ENCODE measurements at places on chromosomes 5 and 9. TPM values are rescaled to one million over a fixed set of nuclear protein-coding genes. Genes with fewer than 3 reads are reported as not detected.

DNA sequence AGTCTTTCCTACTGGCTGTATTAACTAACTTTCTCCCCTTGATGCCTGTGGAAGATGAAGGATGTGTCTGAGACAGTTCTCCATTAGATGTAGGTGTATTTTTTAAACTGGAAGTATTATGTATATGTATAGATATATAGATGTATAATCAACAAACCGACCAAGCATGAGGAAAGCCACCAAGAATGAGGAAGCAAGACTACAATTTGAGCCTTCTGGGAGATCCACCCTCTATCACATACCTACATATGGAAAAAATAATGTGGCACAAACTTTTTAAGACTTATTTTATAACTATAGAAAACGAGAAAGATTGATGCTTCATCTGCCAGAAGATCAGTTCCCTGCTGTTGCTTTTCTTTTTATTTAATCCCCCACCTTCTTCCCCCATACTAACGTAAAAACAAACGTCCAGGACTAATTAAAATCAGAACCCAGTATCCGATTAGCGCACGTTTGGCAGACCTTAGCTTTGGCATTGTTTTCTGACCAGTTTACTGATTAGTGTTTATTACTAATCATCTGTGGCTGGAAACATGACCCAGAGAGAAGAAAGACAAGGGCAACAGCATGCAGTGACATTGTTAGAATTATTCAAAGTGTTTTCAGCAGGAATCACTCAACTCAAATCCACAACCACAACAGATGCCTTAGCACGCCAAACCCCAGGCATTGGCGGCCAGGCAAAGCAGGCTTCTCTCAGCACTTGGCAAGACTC is 490.2 kb downstream of the EBF1 start:
- H3K27ac ChIP-seq = no peak overlapping the region
- H3K27me3 ChIP-seq = no peaks in the 10 kb centered on the region
- DNase-seq = no peak
- no peaks in the 10 kb centered on the region for H3K4me1 ChIP-seq
- H3K4me3 ChIP-seq = no peak overlapping the region

GRCh38 chr5:167918184-167918812 is 373.1 kb upstream of the WWC1 start:
- H3K4me1 ChIP-seq = no peaks in the 10 kb centered on the region
- DNase-seq = no peak
- no peak overlapping the region for H3K4me3 ChIP-seq
- no peaks in the 10 kb centered on the region for H3K36me3 ChIP-seq
- no peaks in the 10 kb centered on the region for H3K27me3 ChIP-seq

- H3K4me1 ChIP-seq = no peaks in the 10 kb centered on the region
- no peaks in the 10 kb centered on the region for H3K36me3 ChIP-seq
- H3K27ac ChIP-seq = no peak overlapping the region
- no peak overlapping the region for H3K4me3 ChIP-seq
- DNase-seq = no peak
Observed at GRCh38 chr9:76162086-76162730, 232.0 kb downstream of the RFK start.

DNA sequence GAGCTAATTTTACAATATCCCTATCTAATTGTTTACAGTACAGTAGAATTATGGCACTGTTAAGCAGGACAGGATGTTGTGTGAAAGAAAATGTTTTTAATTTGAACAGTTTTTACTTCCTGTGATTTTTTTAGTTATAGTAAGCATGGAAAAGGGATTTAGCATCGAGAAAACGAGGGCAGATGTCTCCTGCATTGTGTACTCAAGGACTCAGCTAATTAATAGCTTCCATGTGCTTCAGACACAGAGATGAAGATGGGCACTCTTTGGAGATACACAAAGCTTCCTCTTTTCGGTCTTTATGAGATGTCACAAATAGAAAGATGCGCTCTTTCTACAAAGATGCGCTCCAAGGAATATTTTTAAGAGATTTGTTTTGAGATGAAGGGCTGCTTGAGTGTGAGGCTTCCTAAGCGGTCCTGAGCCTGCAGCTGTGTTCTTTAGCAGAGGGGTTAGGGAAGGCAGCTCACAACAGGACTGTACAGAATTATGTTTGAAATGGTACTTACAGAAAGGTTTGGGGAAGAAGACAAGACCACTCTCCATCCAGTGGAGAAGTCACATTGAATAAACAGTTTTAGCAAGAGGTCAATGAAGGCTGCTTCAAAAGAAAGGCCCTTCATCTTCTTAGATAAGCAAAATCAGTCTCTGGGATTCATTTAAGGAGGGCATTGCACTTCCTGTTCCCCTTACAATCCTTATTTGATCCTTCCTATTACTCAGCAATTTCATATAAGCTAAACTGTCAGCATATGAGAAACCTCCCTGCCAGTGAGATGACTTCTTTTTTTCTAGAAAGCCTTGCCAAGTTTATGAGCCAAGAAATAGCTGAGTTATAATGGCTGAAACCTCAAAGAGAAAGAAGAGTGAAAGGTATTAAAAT is 311.5 kb downstream of the EFNA5 start:
- H3K27me3 ChIP-seq = no peaks in the 10 kb centered on the region
- no peak for DNase-seq
- no peak overlapping the region for H3K27ac ChIP-seq
- no peaks in the 10 kb centered on the region for H3K4me1 ChIP-seq

GRCh38 chr9:137774775-137775386 is 102.7 kb upstream of the CACNA1B start:
- no peaks in the 10 kb centered on the region for H3K27me3 ChIP-seq
- H3K4me3 ChIP-seq = no peak overlapping the region
- H3K36me3 ChIP-seq = peaks cover 50% of the 10 kb centered on the region
- no peaks in the 10 kb centered on the region for H3K4me1 ChIP-seq
- DNase-seq = no peak
- H3K27ac ChIP-seq = no peak overlapping the region

The WDR38 gene
- polyA plus RNA-seq = not detected

GRCh38 chr5:165920655-165921054 is 2370.8 kb upstream of the WWC1 start:
- H3K36me3 ChIP-seq = no peaks in the 10 kb centered on the region
- no peak for DNase-seq
- no peaks in the 10 kb centered on the region for H3K27me3 ChIP-seq
- H3K4me1 ChIP-seq = no peaks in the 10 kb centered on the region
- no peak overlapping the region for H3K4me3 ChIP-seq

GRCh38 chr5:125595095-125595494 is 828.1 kb upstream of the GRAMD2B start:
- H3K27me3 ChIP-seq = no peaks in the 10 kb centered on the region
- H3K4me3 ChIP-seq = no peak overlapping the region
- no peaks in the 10 kb centered on the region for H3K36me3 ChIP-seq

GRCh38 chr5:55551904-55552303 is 17.1 kb upstream of the PLPP1 start:
- H3K4me1 ChIP-seq = no peaks in the 10 kb centered on the region
- no peaks in the 10 kb centered on the region for H3K27me3 ChIP-seq
- H3K27ac ChIP-seq = no peak overlapping the region
